ENCODE measurements at places on chromosomes 3 and 15. TPM values are rescaled to one million over a fixed set of nuclear protein-coding genes. Genes with fewer than 3 reads are reported as not detected.

- peak; percentile 83 for DNase-seq
These were observed 115.8 kb downstream of the RPLP1 start for GRCh38 chr15:69568173-69569009.

GRCh38 chr3:53402326-53402725 lies 55.0 kb upstream of the DCP1A start:
- DNase-seq = no peak

DNA sequence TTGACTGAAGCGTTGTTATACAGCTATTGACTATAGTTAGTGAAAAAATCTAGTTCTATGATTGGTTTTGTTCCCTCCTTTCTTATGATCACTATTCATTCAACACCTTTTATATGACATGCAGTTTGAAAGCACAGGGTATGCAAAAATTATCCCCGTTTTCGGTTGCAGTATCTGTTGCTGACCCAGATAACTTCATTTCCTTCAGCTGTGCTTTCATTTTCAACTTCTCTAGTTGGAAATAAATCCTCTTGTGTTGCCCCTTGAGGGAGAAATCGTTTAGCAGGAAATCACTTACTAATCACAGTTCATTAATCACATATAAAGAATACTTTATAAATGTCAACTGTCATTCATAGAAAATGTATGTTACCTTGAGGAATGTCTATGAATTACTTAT lies 55.1 kb downstream of the MBNL1 start:
- DNase-seq = no peak

GRCh38 chr15:94451466-94451865 lies 220.1 kb downstream of the MCTP2 start:
- DNase-seq = peak; percentile 18

DNA sequence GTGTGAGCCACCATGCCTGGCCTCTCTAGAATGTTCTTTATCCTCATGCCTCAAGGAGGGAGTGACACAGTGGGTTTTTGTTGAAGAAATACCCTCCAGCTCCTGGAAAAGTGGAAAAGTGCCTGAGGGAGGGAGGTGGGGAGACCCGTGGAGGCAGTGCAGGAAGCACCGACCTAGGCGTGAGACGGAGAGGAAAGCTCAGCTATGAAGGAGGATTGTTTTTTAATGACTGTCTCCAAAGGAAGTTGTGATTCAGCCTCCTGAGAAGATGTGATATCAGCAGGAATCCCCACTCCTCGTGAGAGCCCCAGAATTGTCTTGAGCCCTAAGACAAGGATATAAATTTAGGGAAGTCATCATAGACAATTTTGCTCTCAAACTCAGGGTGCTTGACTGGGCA lies 21.7 kb downstream of the RPLP1 start:
- peak; percentile 74 for DNase-seq

DNA sequence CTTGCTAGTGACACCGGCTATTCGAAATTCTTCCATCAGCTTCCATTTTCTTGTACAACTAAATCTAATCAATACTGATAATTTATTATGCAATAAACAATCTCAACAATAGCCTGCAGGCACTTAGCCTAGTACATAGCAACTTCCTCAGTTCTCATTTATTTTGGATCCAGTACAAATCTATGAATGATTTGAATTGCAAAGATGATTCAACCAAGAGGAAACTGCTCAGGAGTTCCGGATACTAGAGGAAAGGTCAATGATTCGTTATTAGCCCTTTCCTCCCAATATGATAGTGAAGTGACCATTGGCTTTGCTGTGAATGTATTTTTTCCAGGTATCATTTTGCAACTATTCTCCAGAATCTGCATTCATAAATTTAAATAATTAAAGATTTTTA lies 827.0 kb downstream of the CADM2 start:
- DNase-seq = no peak

GRCh38 chr15:67178569-67179210 lies 75.8 kb downstream of the AAGAB start:
- DNase-seq = peak; percentile 99

DNA sequence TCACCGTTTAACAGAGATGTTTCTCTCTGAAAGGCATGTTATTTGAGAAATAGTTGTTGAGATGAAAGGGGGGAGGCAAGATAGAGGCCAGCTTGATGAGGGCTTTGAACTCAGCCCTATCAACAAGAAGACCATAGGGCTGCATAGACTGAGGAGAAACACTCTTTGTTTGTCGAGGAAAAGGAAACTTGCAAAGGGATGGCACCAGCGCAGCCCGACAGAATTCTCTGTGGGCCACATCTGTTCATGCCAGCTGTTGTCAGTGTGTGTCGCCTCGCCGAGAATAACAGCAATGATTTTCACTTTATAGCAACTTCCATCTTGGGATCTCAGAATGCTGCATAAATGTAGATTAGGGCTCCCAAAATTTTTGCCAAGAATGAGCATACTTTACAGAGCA lies 478.3 kb upstream of the TPRG1 start:
- no peak for DNase-seq

DNA sequence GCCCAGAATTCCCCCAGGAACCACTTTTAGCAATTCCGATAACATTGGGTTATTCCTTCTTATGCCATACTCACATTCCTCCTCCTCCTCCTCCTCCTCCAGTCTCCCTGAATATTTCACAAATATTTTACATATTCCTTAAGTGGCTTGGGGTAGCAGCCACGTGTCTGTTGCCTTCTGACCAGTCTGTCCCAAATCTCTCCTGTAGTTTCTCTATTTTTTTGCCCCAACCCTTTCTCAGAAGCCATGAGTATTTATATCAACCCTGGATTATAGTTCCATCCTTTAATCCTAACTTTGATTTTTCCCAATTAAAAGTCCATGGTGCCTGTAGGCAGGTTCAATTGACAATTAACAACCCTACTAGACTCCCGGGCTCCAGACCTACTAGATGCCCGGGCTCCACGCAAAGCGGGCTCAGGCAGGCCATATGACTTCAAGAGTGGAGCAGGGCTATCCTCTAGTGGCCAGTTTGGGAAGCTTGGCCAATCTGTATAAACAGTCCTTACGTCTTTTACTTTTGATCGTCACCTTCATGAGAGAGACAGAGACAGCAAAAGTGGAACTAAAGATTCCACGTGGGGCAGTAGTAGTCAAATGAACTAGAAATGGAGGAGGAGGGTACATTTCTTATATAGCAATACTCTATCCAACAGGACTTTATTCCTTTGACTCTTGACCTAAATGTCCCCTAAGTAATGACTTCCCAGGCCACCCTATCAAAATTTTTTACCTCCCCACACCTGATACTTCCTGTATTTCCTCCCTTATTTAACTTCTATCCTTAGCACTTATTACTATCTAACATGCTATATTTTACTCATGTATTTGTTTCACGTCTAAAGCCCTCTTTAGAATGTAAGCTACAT lies 69.7 kb downstream of the USF3 start:
- peak; percentile 58 for DNase-seq

DNA sequence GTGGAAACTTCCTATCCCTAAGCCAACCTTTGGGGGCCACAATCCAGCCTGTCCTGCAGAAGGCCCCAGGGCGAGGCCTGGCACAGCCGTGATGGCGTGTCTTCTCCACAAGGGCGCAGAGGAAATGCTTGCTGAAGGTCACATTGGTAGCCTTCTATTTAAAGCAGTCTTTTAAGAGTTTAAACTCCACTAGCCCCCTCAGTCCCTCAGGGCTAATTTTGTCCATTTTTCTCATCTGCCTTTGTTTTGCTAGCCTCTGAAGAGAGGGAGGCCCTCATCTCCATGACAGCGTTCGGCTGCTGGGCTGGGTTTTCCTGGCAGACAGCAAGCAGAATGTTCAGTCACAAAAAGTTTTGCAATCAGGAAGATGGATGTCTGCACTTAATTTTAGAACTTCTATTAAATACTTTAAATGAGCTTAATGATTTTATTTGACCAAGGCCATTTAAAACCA lies 40.8 kb downstream of the RARB start:
- no peak for DNase-seq

- DNase-seq = no peak
These were observed 49.5 kb upstream of the PCSK6 start for GRCh38 chr15:101538996-101539395.

GRCh38 chr15:101618851-101619614 lies 33.1 kb downstream of the TM2D3 start:
- no peak for DNase-seq

GRCh38 chr3:59374818-59375211 lies 325.0 kb upstream of the CFAP20DC start:
- no peak for DNase-seq

GRCh38 chr15:100784493-100785180 lies 95.0 kb upstream of the ALDH1A3 start:
- no peak for DNase-seq

DNA sequence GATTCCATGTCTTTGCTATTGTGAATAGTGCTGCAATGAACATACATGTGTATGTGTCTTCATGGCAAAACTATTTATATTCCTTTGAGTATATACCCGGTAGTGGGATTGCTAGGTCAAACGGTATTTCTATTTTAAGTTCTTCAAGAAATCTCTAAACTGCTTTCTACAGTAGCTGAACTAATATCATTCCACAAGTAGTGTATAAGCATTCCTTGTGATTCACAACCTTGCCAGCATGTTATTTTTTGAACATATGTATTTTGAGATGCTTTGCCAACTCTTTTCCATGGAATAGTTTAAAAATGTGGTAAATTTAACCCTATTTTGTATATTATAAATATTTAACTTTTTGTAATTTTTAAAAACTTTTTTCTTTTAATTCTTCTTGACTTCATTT lies 592.7 kb upstream of the NAALADL2 start:
- DNase-seq = peak; percentile 11

DNA sequence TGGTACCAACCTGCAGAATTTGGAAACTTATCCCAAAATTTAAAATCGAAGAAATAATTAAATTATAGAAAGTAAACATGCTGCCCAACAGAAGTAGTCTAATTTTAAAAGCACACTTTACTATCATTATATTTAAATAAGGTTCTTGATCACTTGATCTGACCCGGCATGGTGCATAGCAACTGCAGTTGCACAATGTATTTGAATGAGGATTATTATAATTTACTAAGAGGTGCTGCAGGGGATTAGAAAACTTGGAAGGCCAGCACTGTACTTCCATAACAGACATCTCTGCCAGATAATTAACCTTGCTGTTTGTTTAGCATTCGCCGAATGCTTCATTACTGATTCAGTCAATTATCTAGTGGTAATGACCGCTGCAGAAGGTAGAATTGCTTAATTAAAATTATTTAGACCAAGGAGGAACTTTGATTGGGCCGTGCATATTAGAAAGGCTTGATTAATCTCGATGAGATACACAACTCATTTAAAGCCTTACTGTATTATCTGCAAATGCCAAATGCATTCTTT lies 971.6 kb downstream of the ZPLD1 start:
- no peak for DNase-seq

- DNase-seq = no peak
These were observed 324.1 kb upstream of the CADM2 start for GRCh38 chr3:84634668-84635067.

DNA sequence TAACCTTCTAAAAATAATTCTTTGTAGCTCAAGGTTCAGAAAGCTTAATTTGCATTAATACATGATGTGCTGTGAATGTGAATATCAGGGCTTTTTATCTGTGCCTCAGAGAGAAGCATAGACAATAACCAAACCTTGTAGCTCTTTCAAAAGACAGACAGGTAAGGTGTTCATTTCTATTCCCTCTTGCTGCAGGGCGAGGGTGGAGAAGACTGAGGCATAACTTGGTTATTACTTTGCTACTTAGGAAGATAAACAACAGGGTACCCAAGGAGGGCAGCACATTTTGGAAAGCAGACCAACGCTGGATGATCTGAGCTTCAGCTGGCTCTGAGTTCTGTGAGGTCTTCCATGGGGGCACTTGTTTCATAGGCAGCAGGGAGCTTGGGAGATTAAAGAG lies 408.6 kb upstream of the RARB start:
- no peak for DNase-seq

GRCh38 chr15:40054855-40055575 lies 16.0 kb upstream of the SRP14 start:
- DNase-seq = peak; percentile 82

GRCh38 chr15:36275656-36276055 lies 303.8 kb upstream of the CDIN1 start:
- DNase-seq = no peak

- DNase-seq = no peak
These were observed 641.7 kb downstream of the NR2F2 start for GRCh38 chr15:96972201-96972600.

DNA sequence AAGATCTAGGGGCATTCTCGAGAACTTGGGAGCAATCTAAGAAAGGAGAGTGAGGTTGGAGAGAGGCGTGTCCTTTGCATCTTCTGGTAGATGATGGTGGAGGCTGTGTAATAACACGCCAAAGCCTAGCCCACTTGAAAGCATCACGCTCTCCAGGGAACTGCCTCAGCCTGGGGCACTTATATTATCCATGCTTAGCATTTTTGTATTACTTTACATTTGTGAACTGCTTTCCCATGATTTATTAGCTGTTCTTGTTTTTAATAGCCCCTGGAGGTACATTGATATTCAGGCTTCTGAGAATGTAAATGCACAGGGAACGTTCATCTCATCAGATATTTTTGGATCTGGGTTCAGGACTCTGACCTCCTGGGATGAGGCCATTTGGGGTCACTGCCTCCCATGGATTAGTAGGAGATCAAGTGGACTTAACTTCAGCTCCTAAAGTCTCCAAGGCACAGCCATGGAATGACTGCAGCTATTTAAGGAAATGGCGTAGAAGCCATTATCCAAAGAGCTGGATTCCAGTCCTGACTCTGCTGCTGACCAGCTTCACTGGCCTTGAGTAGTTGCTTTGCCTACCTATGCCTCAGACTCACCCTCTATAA lies 124.9 kb downstream of the LPP start:
- DNase-seq = no peak

DNA sequence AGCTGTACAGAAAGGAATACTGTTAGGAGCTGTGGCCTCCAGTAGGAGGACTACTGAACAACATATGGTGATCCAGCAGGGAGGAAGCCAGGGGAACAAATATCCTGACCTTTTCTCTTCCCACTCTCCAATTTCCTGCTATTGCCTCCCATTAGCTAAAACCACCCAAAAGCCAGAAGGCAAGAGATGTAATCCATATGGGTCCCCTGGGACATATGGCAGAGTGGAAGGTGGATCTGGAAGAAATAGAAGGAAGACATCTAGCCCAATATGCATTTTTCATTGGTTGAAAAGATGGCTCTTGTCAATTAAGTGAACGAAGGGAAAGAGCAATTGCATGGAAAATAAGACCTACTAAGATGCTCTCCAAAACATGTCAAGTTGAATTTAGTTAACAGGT lies 167.2 kb downstream of the CNTN3 start:
- DNase-seq = no peak

GRCh38 chr3:46123646-46124045 lies 84.5 kb downstream of the CCR1 start:
- DNase-seq = no peak

DNA sequence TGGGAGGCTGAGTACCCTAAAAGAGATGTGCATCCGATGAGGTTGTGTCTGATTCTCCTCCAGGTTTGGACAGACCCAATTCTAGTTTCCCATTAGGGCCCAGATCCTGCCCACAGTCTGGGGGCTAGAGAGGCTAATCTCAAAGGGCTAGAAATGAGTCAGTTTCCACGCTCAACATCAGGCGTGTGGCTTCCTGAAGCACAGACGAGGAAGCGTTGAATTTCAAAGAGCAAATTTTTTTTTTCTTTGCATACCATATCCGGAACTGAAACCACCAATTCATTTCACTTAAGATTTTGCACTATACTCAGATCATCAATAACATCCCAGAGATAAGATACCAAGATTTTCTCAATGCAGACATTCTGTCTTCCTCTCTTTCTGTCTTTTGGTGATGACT lies 173.8 kb upstream of the BCL6 start:
- no peak for DNase-seq

The PROK2 gene
- not detected for total RNA-seq

The CPEB1 gene
- total RNA-seq = 6.9 TPM

The PRR23A gene
- not detected for total RNA-seq

The SORD gene
- total RNA-seq = 34.2 TPM

The DUOXA1 gene
- total RNA-seq = not detected

The LOXL1 gene
- total RNA-seq = 148 TPM

All from IMR-90 (cell line).